Trophoblast cell (in vitro differentiated cells and primary cell): ENCODE measurements at places on chromosomes 5 and 9.

DNA sequence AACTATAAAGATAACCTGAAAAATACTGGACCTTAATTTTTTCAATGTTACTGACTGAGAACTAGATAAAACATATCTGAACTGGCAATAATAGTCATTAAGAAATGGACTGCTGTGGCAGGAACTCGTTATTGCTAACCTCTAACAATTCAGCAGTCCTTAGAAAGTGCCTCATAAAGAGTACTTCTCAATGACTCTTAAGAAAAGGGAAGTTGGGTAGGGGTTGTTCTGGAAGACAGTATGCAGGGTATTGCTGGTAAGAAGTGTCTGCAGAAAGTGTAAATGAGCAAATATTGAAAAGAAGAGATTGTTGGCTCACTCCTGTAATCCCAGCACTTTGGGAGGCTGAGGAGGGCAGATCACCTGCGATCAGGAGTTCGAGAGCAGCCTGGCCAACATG is 27.9 kb downstream of the FOXD1 start:
- DNase-seq = no peak

GRCh38 chr5:21225223-21226064 is 1237.4 kb upstream of the CDH18 start:
- DNase-seq = no peak

- DNase-seq = no peak
Measured at GRCh38 chr5:126896170-126896702, 119.3 kb downstream of the LMNB1 start.

DNA sequence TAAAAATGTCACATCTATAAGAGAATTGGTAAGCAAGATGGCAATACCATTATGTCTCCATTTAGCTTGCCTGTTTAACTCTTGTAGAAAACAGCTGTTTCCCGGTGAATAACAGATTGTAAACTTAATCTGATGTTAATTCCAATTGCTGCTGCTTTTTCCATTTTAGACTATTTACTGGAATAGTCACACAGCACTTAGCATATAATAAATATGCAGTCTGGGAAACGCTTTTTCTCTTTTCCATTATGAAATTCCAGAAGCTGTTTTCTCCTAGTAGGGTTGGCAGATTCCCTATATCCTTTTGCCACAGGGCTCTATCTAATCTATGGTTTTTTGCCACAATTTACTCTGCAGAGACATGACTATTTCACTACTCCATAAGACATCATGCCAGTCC is 148.0 kb downstream of the CEMIP2 start:
- DNase-seq = no peak

GRCh38 chr5:150611026-150611425 is 29.4 kb upstream of the SYNPO start:
- no peak for DNase-seq

GRCh38 chr5:123207081-123207537 is 118.1 kb downstream of the PRDM6 start:
- DNase-seq = no peak

DNA sequence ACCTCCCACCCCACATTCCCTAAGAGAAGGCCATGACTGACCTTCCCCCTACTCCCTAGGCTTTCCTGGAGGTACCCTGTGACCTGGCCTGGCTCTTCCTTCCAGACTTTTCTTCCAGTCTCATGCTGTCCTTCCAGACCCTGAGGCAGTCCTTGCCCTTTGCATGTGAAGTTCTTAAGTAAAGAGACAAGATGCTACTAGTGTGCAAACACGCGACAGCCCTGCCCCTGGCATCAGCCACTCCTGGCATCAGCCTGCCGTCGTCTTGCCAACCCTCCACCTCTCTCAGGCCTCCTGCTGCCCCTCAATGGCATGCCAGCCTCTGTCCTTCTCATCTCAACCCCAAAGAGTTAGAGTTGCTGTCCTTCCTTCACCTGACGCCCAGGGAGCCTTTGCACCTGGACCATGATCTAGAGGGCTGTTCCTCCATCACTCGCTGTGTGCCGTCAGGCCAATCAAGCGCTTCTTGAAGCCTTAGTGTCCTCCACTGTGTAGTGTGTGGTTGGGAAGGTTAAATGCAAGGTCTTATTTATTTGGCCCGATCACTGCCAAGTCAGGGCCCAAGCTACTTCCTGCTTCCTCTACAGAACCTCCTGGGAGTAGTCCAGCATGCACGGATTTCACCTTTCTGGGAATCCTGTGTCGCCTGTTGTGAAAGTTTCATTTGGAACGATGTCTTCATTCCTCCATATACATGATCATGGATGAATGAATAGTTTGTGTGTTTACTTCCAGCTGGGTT is 61.9 kb downstream of the WWC1 start:
- DNase-seq = peak; percentile 46

GRCh38 chr5:133610489-133611356 is 1.6 kb downstream of the FSTL4 start:
- DNase-seq = peak; percentile 69

DNA sequence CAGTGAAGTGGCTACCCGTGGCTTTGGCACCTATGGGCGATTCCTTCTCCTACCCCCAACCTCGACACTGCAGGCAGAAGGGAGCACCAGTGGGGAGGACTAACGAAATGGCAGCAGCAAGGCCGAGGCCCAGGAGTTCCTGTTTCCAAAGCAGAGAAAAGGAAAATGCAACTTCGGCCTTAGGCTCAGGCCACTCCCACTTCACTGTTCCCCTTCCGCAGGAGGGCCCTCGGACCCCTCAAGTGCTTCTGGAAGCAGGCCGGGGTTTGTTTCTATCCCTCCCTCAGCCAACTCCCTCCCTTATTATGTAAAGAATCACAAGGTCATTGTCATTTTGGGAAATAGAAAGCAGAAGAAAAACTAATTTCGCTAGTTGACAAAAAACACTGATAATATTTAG is 36.4 kb upstream of the NKX2-5 start:
- no peak for DNase-seq

- no peak for DNase-seq
Measured at GRCh38 chr9:112009656-112010055, 113.0 kb downstream of the UGCG start.

- no peak for DNase-seq
Measured at GRCh38 chr9:38277601-38278200, 114.8 kb upstream of the ALDH1B1 start.

DNA sequence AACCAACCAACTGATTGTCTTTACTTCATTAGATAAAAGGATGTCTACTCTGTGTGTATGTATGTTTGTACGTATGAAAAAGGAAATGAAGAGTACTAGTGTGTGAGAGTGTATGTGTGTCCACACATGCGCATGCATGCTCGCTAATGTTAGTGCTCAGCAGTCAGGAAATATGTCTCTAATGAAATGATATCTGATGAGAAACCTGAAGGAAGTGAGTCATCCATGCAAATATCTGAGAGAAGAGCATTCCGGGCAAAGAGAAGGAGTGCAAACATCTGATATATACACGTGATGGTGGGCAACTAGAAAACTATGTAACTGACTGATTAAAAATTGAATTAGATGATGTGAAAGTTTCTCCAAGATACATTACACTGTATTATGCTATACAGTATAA is 29.6 kb upstream of the UGCG start:
- no peak for DNase-seq

DNA sequence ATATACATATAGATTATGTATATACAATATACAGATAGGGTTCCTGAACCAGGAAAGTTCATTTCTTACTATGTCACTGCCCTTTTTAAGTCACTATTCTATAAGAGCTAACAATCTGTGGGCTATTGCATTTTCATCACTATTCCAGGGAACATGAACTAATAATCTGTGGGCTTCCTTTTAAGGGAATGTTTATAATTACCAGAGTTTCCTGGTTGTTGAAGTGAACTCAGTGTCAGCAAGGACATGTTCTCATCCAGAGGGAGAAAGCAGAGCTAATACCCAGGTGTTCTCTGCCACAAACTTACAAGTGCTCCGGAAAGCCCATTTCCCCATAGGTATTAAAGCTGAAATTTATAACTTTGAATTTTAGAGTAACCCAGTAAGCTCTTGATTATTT is 69.6 kb downstream of the CWC27 start:
- no peak for DNase-seq

DNA sequence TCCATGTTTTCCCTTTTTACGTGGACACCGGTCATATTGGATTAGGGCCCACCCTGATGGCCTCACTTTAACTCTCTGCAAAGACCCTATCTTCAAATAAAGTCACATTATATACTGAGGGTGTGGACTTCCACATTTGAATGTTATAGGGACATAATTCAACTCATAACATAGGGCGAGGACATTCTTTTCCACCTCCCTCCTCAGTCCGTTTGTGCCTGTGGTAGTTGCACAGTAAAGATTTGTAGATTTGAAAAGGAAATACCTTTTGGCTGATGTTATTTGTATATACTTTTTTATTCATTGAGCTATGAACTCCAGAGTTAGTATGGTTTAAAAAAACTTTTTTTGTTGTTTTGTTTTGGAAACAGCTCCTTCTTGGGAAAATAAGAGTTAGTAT is 51.0 kb upstream of the DHFR start:
- no peak for DNase-seq

DNA sequence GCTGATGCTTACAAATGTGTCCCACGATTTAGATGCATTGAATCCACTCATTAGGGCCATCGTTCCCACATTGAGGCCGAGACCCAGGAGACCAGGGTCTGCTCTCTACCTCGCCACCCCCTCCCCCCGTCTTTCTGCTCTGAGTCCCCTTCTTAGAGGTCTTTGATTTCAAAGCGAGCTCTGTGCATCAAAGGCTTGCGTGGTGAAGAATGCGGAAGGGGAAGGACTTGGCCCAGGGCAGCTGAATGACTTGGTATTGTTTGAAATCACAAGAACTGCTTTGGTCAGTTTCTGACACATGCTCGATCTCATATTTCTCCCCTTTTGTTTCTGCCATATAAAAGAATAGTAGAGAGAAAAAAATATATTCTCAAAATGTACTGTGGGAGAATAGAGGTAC is 78.3 kb upstream of the IRX1 start:
- DNase-seq = no peak

- no peak for DNase-seq
Measured at GRCh38 chr9:108434502-108434901, 421.3 kb downstream of the ACTL7B start.

GRCh38 chr5:81469676-81470075 is 75.7 kb upstream of the ACOT12 start:
- no peak for DNase-seq

- DNase-seq = peak; percentile 61
Measured at GRCh38 chr5:86679529-86679928, 61.8 kb downstream of the COX7C start.

GRCh38 chr9:101572316-101572715 is 22.5 kb downstream of the PPP3R2 start:
- DNase-seq = no peak

- DNase-seq = peak; percentile 1
Measured at GRCh38 chr5:93741136-93741811, at the start of gene POU5F2. Gene POU5F2 (minus strand): TSS chr5:93741600. CDS start chr5:93741563, 37 bp downstream.

DNA sequence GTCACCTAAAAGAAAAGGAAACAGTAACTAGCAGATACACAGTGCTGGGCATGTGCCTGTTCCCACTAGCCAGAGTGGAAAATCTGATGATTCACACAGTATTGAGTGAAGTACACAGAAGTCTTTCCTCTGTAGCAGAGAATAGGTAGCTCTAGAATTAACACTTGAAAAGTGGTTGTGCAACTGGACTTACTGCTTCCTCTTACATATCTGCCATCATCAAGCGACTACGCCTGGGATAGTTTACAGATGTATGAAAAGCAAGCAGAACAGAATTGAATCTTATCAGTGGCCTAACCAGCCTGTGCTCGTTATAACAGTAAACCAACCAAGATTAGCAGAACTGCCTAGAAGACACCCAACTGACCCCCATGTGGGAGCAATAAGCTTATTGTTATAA is 130.6 kb downstream of the DTWD2 start:
- DNase-seq = no peak

- peak; percentile 59 for DNase-seq
Measured at GRCh38 chr9:126915281-126915816, 767 bp downstream of the RALGPS1 start.

DNA sequence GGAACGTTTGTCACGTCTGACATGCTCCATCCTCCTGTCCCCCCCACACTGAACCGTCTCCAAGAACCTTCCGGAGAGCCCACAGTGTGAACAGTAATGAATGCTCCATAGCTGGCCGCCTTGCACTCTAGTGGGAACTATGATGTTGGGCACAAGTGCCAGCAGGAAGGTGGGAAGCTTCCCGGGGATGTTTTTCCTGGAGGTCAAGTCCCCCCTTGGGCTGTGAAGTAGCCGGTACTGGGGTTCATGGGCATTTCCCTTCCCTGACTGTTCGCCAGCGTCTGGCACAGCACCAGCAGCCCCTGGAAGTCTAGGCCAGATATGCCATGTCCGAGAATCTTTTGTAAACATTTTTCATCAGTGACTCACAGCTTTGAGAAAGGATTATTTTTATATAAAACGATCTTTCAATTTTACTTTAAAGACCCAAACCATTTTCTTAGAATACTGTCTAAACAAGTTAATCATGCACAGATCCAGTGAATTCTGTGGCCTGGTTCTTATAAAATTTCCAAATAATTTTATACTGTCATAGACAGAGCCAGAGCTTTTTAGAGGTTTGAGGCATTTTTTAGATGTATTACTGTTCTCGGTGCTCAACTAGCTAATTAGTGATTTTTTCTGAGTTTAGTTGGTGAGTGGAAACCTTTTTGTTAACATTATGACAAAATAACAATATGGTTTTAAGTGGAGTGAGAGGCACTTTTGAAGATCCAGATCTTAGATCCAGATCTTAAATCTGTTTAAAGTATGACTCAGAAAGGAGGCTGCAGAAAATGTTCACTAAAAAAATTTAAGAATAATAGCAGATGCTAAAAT is 11.6 kb downstream of the ABL1 start:
- DNase-seq = no peak

DNA sequence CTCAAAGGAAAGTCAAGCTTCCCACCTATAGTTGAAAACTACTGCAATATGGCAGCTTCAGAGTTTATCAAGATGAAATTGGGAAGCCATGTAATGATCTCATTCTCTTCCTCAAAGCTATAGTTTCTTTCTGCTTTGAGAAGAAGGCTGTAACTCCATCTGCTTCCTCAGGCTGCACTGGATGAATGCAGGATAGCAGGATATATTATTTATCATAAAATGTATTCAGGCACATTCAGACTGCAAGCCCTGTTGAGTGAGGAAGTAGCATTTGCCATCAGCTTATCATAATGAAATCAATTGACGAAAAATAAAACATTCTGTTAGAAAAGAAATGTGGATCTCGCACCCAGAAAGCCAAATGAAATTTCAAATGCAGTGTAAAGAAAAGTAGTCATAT is 560 bp downstream of the ATP10B start:
- DNase-seq = no peak

GRCh38 chr9:738209-738915 is 103.1 kb upstream of the DMRT1 start:
- peak; percentile 69 for DNase-seq

DNA sequence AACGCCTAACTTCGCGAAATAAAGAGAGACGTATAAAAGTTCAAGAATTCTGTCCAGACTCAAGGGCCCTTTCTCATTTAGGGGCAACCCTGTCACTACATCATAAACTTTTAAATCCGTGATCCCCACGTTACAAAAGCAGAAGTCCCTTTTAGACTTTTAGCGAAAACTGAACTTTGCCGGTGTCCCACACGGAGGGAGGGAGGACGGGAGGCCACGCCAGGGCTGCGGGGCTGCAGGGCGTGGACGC is 515 bp upstream of the F2R start:
- DNase-seq = no peak
